ENCODE measurements at places on chromosomes 3 and 15.

DNA sequence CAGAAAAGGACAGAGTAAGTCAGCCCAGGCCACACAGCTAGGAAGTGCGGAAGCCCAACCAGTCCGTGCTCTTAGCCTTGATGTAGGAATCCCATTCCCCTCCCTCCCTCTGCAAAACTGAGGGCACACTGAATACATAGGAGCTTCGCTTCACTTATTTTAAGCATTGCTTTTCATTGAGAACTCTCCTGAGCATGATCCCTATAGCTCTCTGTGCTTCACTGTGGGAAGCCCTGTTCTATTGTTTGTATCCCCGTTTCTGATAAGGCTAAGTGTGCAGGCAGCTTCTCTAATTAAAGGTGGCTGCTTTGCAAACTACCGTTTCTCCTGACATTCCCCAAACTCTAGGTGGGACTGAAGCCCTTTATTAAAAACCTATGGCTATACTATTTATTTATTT lies 29.9 kb downstream of the IL5RA start:
- no peak for DNase-seq

DNA sequence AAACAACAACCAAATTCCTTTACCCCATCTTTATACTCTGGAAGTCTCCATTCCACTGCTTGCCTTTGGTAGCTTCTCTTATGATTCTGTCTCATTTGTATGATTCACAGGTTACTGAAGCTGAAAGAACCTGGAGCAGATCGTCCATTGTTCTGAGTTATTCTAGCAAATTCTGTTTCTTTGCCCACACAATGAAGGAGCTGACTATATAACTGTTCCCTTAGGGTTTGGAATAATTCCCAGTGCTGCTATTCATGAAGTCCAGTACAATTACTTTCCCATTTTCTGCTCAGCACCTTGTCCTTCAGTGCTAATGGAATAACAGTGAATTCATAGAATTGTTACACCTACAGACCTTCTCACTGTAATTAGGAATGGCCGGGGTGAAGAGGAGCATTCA lies 167.8 kb downstream of the CHST2 start:
- DNase-seq = no peak

DNA sequence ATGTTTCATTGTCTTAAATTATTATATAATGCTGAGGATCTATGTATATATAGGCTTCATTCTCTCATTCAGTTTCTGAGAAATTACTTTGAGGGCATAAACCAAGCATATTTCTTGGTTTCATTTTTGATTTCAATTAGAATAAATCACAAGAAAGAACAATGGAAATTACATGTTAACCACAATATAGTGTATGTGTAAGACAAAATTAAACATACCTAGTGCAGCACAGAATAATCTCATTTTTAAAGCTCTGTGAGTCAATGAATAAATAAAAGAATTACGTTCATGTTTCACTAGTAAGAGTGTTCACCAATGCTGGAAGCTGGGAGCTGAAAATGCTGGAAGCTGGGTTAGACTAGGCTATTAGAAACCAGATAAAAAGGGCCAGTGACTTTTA lies 72.8 kb downstream of the UBE3A start:
- DNase-seq = no peak

- DNase-seq = no peak
These were observed 502.8 kb downstream of the IGSF11 start for GRCh38 chr3:118531816-118532215.

GRCh38 chr3:128563439-128563838 lies 70.4 kb upstream of the GATA2 start:
- DNase-seq = no peak

GRCh38 chr15:59438625-59439290 lies 772 bp downstream of the FAM81A start:
- no peak for DNase-seq

- no peak for DNase-seq
These were observed 160.1 kb downstream of the PLCL2 start for GRCh38 chr3:17044855-17045254.

- DNase-seq = no peak
These were observed 37.2 kb downstream of the IL20RB start for GRCh38 chr3:136994772-136995516.

GRCh38 chr3:190877925-190878324 lies 15.4 kb upstream of the GMNC start:
- no peak for DNase-seq

GRCh38 chr15:80605591-80606150 lies 89.4 kb upstream of the ABHD17C start:
- no peak for DNase-seq

GRCh38 chr15:63135804-63136203 lies 14.1 kb downstream of the LACTB start:
- DNase-seq = no peak
